ENCODE measurements at places on chromosomes 7 and 10. TPM values are rescaled to one million over a fixed set of nuclear protein-coding genes. Genes with fewer than 3 reads are reported as not detected.

EGR2 gene
- total RNA-seq: 11.6 TPM

DNA sequence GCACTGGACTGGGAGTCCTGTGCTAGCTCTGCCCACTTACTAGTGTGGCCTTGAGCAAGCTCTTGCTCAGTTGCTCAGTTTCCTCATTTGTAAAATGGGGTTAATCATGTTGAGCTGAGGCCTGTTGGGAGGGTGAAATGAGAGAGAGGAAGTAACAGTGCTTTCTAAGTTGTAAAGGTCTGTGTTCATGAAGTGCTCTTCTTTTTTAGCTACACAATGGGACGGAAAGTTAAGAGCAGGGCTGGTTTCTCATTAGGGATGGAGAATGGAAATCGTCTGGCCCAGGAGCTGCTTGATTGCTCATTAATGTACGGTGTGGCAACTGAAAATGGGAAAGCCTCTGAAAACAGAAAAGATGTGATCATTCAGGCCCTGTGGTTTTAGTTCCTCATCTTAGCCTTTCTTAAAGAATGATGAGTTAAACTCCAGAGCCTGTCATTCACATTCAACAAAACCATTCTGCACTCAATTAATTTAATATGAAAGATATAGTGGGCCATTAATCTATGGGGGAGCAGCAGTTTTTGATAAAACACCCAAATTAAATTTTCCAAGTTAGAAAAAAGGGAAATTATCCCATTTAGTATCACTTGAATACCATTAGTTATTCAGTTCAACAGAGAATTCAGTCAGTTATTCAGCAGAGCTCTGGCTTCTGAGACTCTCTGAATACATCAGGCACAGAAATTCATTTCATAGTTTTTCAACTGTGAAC, 60.5 kb downstream of the SH2D4B start:
- no peak for DNase-seq

DNA sequence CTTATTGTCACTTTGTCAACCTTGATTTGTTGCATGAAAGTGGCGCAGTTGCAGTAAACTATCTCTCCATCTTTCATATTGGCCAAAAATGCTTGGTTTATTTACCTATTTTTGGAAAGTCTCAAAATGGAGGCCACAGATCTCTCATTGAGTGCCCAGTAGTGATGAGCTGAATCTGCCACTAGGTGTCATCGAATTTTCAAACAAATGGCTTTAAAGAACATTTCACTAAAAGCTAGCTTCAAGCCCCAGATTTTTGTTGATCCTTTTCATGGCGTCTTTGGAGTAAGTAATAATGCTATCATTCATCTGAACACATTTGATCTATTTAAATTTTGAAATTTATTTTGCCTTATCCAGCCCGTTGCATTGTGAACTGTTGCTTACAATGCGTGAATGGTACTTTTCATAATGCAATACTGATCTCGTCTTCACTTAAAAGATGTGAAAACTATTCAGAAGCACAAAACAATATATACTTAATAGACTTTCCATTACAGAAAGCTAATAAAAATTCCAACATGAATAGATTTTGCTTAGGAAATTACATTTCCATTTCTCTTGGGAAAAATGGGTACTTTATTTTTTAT, 236.2 kb downstream of the DNAJB9 start:
- DNase-seq: no peak

DNA sequence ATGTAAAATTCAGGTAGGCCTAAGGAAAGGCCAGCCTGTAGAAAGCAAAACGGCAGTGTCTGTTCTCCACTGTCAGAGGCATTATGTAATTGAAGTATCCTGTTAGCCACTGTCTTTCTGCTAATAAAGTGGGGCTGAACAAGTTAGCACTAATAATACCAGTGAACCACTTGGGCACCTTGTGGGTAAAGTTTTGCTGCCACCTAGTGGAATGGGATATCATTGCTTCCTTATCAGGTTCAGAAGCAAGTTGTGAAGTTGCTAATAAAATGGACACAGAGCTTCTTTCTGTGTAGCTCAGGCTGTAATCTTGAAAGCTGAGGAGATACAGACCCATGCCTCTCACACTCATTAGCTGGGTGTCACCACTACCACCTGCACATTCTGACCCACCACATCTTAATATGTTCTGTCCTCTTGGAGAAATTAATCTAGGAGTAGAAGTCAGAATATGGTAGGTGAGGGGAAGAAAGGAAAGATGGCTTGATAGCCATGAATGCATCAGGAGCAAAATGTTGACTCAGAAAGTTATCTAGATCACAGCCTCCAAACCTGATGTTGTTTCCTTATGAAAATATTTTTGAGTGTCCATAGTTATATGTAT, 175.1 kb downstream of the SEPTIN7 start:
- DNase-seq: peak; percentile 83

DNA sequence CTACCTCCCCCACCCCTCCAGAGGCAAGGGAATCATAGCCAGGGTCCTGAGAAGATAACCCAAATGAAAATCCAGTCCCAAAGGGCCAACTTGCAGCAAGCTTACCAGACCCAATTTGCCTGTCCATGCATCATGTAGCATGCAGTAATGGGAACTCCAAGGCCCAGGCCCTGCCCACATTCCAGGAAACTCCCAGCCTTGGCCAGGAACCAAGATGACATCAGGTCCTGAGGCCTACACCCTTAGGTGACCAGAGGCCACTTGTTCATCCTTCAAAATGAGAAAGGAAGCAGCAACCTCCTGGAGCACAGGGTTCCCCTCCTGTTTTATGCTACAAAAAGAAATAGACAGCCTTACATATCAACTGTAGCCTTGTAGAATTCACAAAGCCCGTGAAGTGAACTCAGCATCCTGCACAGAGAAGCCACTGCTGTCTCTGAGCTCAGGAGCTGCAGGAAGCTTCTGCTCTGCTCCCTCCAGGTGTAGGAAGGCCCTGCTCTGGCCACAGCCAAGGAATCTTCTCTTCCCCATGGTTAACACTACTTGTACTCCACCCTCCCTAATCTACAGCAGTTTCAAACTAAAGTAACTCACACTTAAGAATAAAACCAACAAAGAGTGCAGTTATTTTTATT, 30.3 kb upstream of the GRB10 start:
- no peak for DNase-seq

Measured in left lung (tissue), 14 donors.